ENCODE measurements at places on chromosomes 6 and 20.

GRCh38 chr20:37714978-37715672, 21.3 kb downstream of the CTNNBL1 start:
- no peak for DNase-seq

DNA sequence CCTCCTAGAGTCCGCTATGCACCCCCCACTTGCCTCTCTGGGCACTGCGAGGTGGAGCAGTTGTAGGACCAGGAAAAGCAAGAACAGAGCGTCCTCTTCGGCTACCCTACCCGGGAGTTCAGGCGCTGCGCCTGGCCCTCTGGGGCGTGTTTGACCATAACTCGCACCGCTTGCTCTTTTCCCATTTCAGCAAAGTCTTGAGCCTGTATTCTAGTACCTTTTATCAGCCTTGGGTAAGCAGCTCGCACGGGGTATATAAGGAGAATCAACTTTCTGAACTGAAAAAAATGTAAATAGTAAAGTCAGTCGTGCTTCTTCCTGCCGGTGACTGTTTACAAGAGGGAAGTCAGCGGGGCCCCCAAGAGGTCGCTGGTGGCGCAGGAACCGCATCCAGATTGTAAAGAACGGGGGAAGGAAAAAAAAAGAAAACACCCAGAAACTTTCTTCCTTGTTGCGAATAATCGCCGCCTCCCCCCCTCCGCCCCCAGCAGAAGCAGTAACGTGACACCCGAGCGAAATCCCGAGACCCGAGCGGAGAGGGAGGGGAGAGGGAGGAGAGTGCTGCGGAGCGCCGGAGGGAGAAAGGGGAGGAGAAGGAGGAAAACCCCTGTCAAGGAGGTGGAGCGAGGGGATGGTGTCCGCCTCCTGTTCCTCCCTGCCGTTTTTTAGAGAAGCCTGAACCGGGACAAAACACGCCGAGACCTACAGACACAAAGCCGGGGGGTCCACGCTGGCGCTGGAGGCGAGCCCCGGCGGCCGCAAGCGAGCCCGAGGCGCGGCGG, at the start of gene UST:
Gene UST, plus strand, starts transcription at position 668 of the 782 bp plus-strand sequence. CDS start 401 bp downstream, outside the sequence.
- peak; percentile 82 for DNase-seq

DNA sequence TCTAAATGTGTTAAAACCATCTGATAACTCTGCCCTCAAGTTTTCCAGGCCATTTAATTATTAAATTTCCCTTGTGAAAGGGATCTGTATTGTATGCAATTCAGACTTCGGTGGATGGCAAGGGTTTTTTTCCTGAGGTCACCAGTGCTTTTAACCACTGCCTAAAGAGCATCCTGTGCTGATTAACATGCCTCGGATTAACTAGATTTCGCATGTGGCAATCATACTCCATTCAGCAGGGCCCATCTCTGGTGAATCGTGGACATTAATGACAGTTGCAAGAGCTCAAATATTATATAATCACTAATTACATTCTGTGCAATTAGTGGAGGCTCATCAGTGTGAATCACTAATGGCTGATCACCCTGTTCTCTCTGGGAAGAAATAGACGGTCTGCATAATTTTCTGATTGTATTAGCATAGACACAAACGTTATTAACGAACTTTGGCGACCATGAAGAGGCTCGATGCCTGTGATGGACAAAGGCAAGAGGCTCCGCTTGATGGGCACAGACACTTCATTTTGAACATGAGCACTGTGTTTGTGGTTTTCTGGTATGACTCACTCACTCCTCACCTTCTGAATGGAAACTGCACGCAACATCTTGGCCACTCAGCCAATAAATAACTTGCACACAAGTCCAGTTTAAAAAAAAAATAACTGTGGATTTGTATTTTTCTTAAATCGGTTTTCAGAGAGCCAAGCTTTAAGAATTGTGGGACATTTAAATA, 31.4 kb downstream of the LINC00237 start:
- peak; percentile 38 for DNase-seq

DNA sequence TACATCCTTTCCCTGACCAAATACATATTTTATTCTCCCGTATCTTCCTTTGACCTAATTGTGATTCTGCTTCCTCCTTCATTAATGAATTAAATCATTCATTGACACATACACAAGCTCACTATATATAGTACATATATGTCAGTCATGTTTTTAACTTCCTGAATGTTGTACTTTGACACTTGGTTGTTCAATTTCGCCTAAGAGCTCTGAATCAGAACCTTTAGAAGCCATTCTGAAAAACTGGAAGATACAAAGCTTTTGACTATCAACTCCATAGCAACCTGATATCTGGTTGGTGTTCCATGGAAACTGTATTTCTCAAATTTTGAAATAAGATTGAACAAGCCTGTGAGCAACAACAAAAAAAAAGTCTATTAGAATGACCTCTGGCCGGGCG, 27.3 kb upstream of the HFE start:
- DNase-seq, result no peak

- no peak for DNase-seq
Measured at GRCh38 chr6:134391205-134391604, 73.3 kb upstream of the SGK1 start.

DNA sequence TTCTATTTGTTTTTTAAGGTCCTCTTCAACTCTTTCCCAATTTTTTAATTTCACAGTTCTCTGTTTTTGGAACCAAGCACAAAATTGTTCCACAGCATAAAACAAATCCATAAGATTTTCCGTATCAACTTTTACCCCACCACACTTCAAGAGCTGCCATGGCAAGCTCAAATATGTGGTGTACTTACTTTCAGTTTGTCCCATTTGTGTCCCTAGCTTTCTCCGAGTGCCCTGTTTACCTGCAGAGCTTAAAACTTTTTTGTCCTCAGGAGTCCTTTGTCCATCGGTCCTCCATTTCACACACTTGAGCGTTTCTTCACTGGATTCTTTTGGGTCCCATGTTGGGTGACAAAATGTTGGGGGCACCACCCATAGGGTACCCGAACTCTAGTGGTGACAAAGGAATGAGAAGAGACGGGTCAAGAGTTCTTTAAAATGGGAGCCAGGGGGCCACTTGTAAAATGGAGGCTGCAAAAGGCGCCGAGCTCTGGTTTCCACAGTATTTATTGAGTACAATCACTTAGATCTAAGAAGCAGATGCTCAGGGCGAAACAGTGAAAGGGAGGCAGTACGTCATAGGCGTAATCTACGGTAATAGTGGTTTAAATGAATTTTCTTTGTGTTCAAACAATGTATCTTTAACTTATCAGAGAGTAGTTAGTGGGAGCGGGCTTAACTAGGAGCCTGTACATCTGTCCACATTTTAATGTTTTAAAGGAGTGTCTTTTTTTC, 39.8 kb upstream of the SERINC1 start:
- no peak for DNase-seq

- no peak for DNase-seq
Measured at GRCh38 chr6:164532198-164533044, 777.0 kb downstream of the C6orf118 start.

DNA sequence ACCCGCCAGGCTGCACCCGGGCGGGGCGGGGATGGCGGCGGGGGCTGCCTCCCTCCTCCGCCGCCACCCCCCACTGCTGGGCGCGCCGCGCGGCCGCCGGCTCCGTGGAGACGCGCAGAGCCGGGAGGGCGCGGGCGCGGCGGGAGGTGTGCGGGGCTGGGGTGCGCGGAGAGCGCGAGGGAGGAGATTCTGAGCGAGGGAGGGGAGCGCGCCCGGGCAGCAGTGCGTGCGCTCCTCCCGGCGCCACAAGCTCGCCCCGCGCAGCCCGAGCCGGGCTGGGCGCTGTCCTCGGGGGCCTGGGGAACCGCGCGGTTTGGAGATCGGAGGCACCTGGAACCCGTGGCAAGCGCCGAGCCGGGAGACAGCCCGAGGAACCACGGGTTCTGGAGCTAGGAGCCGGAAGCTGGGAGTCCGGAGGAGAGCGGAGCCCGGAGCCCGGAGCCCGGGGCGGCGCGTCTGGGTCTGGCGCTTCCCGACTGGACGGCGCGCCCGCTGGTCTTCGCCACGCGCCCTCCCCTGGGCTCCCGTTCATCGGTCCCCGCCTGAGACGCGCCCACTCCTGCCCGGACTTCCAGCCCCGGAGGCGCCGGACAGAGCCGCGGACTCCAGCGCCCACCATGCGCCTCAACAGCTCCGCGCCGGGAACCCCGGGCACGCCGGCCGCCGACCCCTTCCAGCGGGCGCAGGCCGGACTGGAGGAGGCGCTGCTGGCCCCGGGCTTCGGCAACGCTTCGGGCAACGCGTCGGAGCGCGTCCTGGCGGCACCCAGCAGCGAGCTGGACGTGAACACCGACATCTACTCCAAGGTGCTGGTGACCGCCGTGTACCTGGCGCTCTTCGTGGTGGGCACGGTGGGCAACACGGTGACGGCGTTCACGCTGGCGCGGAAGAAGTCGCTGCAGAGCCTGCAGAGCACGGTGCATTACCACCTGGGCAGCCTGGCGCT, at the start of gene NTSR1:
Gene NTSR1, plus strand, starts transcription at position 246 of the 946 bp plus-strand sequence. Its CDS starts 372 bp downstream, at position 618.
- no peak for DNase-seq

DNA sequence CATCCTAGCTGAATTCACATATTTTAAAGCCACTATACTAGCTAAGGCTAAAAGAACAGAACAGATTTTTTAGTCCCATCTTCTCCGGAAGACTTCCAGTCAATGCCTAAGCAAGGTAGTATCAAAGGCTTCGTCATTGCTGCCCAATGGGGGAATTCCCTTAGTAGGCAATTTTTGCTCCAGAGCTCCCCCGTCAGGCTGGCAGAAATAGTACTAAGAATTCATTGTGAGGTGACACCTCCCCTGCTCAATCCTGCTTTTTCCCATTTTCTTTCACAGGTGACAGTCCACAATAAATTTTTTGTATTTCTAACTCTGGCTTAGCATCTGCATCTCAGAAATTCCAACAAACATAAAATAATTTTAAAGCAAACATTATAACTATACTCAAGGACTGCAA, 52.8 kb upstream of the SRSF6 start:
- DNase-seq, result peak; percentile 41

- DNase-seq, result no peak
Measured at GRCh38 chr6:119390247-119390793, 40.8 kb upstream of the MAN1A1 start.

- DNase-seq, result no peak
Measured at GRCh38 chr6:44849806-44850205, 462.3 kb downstream of the CDC5L start.

DNA sequence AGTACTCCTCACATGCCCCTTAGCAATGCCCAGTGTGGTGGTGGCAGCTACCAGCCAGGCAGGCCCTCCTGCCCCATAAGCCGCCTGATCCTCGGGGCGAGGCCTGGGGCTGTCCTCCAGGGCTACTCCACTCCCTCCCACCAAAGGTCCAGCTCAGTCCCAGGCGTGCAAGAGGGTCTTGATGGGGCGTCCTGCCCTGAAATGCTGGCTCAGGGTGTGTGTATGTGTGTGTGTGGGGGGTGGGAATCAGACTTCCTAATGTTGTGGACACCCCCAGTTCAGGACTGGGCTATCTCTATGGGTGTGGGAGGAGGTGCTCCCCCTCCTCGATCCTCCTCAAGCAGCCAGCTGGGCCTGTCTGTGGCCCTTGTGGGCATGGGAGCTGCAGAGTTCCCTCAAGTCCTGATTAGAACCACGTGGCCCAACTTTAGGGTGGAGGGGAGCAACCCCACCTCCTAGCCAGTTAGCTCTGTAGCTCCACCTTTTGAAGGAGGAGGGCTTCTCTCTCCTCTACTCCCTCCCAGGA, 7.5 kb downstream of the HSPA12B start:
- DNase-seq, result no peak

DNA sequence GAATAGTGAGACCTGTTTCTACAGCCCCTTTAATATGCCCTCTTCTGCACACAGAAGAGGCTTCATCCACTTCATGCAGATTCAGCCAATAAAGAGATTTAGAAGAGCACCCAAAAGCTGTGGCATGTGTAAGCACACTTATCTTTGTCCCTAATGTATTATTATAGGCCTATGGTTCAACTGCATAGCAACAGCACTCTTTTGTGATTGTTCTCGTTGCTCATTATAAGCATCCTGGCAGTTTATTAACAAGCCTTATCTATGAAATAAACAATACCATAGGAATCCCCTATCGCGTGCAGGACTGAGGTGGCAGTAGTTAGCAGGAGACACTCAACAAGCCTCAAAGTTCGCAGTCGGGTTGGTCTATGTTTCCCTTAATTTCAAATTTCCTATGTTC, 138.5 kb upstream of the BEND6 start:
- DNase-seq, result no peak

GRCh38 chr6:160301339-160301738, 42.7 kb upstream of the SLC22A2 start:
- no peak for DNase-seq

DNA sequence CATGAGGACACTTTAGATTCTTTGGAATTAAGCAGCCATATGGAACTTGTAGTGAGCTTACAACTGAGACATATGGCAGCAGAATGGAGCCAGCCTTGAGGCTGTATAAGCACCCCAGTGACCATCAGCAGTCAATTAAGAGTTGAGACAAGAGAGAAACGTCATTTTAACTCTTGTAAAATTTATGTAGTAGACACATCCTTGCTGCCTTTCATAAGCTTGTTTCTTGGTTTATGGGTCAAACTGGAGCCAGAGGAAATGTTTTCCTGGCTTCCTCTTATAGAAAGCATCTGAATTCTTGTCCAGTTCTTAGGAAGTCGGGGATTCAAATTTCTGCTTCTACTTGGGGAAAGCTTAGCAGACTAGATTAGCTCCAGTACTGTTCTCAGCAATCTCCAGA, 745.1 kb upstream of the MARCKS start:
- no peak for DNase-seq

DNA sequence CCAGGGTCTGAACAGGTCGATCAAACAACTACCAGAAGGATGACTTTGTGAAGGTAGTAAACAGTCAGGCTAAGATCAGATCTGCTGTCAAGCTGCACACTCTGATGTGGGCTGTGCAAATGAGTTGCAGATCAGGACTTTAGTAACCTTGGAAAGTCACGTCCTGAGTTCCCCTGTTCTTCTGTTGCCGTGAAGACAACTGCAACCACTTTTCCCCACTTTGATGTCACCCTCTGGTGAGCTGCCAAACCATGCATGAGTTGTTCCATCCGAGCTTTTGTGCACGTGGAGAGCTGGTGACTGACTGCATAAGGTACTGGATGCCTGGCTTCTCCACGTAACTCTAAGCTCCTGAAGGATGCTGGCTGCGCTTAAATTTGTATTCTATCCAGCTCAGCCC, 111.0 kb downstream of the CD83 start:
- no peak for DNase-seq

DNA sequence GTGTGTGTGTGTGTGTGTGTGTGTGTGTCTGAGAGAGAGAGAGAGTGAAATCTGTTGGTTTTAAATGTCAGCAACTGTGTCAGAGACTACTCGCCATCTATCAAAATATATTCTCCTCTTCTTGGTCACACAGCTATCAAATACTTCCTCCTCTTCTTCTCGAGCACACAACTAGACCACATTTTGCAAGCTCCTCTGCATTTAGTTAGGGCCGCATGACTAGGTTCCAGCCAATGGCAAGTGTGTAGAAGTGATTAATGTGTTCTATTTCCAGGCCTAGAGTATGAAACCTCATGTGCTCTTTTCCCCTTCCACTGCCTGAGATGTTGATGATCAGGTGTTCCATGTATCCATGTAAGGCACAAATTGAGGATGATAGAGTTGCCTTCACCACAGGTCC, 278.5 kb upstream of the MARCKS start:
- DNase-seq, result no peak

GRCh38 chr20:12467758-12468157, 541.0 kb upstream of the SPTLC3 start:
- no peak for DNase-seq
